ENCODE measurements at places on chromosomes 2 and 18.

GRCh38 chr18:62209046-62209445, 22.0 kb downstream of the RELCH start:
- no peak for DNase-seq

- no peak for DNase-seq
These were observed 98.0 kb upstream of the ITGA6 start for GRCh38 chr2:172329416-172329773.

GRCh38 chr18:54263904-54264336, 5.4 kb upstream of the POLI start:
- no peak for DNase-seq

DNA sequence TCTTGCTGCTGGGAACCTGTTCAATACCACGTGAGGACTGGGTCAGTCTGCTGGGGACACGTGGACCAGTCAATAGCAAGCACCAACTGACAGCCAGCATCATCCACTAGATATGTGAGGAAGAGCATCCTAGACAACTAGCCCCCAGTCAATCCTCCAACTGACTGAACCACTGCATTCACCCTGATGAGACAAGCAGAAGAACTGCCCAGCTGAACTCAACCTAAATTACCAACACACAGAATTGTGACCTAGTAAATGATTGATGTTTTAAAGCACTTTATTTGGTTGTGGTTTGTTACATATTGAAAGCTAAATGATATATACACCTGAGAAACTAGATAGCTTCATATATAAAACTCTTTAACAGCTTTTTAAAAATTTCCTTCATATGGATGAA, 15.7 kb downstream of the IRS1 start:
- DNase-seq: no peak

GRCh38 chr2:241566468-241566867, 7.9 kb downstream of the BOK start:
- no peak for DNase-seq

- DNase-seq: no peak
These were observed 83.6 kb upstream of the PIK3C3 start for GRCh38 chr18:41871229-41872000.

DNA sequence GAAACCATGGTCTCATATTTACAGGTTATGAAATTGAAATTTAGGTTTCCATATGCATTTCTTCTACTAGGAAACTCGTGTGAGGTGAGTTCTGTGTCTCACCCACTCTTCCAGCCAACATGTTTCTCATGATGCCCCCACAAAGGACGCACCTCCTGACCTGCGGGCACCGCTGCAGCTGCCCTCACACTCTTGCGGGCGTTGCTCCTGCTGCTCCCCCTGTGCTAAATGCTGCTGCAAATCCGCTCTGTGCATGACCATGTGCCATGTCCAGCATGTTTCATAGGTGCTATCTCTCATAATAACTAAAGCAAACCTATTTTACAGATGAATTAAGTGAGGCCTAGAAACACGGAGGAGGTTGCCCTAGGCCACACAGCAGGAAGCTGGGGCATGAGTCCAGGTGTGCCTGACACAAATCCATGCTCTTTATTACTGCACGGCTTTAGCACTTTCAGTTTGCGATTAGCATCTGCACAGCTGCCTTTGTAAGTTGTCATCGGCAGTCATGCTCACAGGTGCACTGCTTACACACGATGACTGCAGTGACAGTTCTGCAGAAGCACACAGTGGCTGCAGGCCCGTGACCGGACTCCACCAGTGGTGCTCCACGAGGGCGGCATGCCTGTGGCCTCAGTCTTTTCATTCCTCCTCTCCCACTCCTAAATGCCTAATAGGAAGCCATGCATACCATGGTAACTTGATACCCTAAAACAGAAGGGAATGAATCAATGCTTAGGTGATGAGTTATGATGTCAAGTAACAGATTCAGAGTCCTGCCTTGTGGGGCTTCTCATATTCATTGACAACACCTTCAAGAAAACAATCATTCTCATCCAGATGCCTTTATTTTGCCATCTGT, 14.9 kb upstream of the GALR1 start:
- DNase-seq: no peak

GRCh38 chr2:220880623-220881596, 691.2 kb downstream of the EPHA4 start:
- no peak for DNase-seq

- no peak for DNase-seq
These were observed 136.9 kb upstream of the CAB39 start for GRCh38 chr2:230575642-230576324.

DNA sequence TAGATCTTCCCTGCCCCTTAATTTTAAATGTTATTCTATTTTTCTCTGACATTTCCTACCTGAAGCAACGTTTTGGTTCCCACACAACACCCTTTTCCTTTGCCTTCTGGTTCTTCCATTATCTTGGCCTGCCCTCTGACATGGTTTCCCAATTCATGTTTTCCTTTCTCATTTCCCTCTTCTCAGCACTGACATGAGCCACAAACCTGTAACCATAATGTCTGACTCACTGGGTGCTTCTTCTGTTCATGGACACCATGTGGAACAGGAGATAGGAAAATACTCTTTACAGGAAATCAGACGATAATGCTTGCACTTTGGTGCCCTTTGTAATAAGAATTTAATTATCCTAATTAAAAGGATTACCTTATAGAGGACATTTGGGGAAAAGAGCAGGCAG, 142.0 kb downstream of the ZEB2 start:
- DNase-seq: peak; percentile 36

DNA sequence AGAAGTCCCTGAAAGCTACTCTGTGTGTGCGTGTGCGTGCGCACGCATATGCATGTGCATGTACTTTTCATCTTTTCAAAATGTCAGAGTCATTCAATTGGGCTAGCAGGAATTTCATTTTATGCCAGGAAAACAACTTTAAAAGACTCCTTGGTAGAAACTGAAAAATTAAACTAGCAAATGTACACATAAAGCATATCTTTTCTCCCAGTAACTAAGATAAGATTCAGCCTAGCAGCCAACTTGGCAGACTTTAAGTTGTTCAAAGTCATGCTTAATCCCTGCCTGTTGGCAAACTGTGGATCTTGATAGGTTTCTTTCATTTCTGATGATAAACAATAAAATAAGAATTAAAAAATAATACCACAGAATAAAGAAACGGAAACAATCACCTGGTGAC, 1129.1 kb downstream of the LRP1B start:
- DNase-seq: no peak

DNA sequence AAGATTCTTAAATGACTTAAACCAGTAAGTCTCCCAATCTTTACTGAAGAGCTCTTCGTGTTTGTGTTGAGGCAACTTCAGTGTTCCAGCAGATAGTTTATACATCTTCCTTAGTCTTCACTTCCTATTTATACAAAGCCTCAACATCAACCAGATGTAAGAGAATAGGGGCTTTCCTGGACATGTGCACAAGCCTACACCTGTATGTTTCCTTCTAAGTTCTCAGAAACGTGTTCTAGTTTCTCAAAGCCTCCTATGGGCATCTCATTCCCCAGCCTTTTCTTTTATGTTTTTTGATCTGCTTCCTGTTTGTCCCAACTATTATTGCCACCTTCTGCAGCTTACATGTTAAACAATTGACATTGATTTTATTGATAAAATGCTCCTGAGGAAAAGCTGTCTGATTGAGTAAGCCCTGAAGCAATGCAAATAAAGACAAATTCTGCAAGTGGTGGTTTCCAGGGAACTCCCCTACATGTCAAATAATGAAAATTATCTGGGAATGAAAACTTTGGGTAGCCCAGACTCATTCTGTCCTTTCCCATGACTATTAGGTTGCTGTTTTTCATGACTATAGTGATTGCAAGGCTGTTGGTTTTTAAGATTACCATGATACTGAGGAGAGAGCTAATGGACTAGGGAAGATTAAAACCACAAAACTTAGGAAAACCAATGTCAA, 663.3 kb upstream of the ACVR2A start:
- no peak for DNase-seq

GRCh38 chr2:166074011-166074410, 53.8 kb downstream of the SCN1A start:
- no peak for DNase-seq

DNA sequence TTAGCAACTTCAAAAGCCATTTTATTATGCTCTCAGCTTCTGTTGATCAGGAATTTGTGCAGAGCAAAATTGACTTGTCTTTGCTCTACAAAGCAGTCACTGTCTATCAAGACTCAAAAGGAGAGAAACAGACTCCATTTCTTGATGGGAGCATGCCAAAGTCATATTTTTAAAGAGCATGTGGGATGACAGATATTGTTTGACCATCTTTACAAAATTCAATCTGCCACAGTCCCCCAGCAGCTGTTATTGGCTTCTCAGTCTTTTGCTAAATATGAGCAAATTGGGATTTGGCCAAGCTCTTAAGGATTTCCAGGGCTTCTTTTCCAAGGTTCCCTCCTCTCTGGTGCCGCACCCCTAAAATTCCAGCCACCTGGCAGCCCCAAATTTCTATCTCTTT, 67.9 kb downstream of the TEX51 start:
- no peak for DNase-seq

GRCh38 chr2:12498704-12499103, 218.0 kb upstream of the TRIB2 start:
- DNase-seq: no peak

DNA sequence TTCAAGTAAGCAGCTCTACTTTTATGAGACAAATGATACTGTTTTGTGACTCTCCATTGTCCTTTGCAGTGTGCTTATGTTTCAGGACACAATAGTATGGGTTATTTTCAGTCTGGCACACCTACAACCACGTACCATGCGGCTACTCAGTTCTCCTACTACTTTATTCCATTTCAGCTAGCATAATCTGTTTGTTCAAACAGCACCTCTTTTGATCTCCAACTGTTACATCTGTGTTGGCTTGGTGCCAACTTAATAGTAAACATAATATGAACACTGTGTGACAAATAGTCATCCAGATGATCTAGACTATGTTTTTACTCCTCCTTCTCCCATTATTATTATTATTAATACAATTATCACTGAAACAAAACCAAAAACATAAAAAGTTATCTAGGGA, 40.5 kb downstream of the MYO3B start:
- DNase-seq: no peak

DNA sequence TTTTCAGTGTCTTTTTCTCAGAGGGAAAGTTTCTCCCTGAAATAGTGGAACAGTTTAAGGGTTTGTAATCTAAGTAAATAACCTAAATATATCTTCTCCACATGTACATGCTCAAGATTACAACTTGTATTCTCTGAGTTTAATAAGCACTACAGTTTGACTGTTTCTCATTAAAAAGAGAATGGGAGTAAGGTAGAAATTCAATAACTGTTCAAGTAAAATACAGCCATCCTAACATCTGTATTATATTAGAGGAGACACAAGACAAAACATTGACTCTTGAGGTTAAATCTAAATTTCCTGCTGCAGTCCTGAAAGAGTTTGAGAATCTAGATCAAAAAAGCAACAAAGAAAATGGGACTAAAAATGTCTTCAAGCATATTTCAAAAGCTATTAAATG, 73.0 kb upstream of the ZNF397 start:
- no peak for DNase-seq

DNA sequence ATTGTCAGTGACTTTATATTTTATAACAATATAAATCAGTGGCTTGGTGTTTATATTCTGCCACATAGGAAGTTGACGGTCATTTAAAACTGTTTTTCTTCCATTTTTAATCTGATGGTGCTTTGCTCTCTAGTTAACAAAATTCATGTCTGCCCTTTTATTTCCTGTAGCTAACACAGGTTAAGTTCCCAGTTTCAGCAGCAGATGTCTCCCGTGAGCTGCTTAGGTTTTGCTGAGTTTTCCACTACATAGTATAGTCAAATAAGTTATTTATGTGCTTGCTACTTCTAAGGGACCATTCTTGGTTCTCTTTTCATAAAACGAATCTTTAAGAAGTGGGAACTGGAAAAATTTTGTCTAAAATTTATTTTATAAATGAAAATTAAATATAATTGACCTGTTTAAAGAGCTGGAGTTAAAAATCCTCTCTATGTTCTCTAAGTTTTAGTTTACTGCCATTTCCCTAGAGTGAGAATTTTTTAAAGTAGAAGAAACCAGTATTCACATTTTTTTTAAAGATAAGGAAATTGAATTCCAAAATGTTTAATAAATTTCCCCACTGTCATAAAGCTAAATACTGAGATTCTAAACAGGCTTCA, 20.6 kb downstream of the HTR2B start:
- DNase-seq: peak; percentile 80

DNA sequence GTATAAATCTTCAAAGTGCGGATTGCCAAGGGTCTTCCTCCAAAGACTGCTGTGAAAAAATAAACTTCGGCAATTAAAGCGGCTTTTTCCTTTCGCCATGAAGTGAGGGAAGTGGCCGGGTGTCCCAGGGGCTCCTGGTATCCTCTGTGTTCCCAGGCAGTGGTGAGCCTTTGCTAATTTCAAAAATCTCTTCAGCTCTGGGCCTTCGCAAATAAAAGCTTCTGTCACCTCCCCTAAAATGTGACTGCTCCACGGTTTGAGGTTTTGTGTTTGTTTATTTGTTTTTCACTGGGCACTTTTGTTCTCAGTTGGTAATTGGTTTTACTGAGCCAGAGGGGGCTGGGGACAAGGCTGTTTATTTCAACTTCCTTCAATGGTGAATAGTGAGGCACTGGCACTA, 270.1 kb upstream of the POU3F3 start:
- no peak for DNase-seq

All from common myeloid progenitor, CD34-positive (primary cell).